ENCODE measurements at places on chromosomes 5 and 9.

DNA sequence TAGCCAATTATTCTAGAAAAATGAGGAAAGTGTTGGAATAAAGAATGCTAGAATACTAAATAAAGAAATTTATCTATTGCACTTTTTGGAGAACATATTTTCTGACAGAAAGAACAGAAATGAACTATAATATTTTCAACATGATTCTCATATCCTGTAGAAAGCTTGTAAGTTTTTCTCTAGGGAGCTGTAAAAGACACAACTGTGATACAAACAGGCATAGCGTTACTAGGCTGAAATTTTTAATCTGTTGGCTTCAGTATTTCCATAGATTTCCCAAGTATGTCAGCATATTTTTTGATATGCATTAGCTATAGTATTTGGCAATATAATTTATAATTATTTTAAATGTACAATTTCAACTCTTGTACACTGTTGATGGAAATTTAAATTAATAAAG is 31.3 kb downstream of the ANXA1 start:
- DNase-seq, result no peak

- DNase-seq, result no peak
These were observed 60.9 kb upstream of the CHD1 start for GRCh38 chr5:98989727-98990126.

GRCh38 chr5:33675958-33676464 is 215.8 kb downstream of the ADAMTS12 start:
- DNase-seq, result no peak

GRCh38 chr5:78544561-78545201 is 103.9 kb downstream of the LHFPL2 start:
- no peak for DNase-seq

GRCh38 chr5:161483721-161484120 is 62.8 kb downstream of the GABRB2 start:
- no peak for DNase-seq

DNA sequence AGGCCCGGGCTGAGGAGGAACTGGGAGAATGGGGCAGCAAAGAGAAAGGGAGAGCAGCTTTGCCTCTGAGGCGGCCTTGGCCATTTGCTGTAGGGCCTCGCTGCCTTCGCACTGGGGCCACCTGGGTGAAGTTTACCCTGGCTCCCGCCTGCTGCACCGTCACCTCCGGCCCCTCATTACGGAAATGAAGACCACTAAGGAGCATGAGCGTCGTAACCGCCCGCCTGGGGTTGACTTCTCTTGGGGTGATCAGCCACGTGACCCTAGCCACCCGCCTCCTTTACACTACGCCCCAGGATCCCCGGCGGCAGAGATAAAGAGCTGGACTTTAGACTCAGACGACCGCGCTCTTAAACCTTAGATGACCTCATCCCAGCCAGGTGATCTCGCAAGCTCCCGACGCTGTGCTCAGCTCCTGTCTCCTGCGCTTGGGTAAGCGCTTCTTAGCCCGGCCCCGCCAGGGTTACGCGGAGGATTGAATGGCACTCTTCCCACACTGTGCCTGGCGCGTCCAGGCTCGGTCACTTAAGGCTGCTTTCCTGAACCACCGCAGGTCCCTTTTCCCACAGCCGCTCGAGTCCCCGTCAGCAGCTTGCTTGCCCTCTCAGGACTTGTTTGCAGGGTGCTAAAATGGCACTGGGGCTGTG is 107.9 kb upstream of the LARP1 start:
- peak; percentile 87 for DNase-seq

- no peak for DNase-seq
These were observed 6.0 kb downstream of the CEL start for GRCh38 chr9:133067813-133068212.

- DNase-seq, result no peak
These were observed 112.5 kb downstream of the RICTOR start for GRCh38 chr5:38961691-38962090.

DNA sequence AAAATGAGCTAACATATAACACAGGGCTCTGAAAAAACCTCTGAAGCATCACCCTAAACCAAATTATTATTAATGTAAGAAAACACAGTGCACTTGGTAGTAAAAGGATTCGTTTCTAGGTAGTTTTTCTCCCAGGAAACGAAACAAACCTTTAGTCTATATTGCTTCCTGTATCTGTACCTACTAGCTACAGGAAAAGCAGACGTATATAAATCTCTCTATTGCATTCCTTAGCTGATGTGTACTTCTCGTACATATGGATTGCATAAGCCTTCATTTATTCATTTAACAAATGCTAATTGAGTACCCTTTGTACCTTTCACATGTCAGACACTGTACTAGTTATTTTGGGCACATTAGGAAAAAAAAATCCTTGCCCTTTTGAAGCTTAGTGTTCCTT is 85.0 kb upstream of the RASA1 start:
- DNase-seq, result no peak

GRCh38 chr9:131237931-131238401 is 38.3 kb downstream of the FAM78A start:
- peak; percentile 63 for DNase-seq

- no peak for DNase-seq
These were observed 196.3 kb downstream of the MEF2C start for GRCh38 chr5:88686726-88687125.

- no peak for DNase-seq
These were observed 57.8 kb downstream of the RORB start for GRCh38 chr9:74554751-74555419.
